ENCODE measurements at places on chromosomes 12 and 14.

DNA sequence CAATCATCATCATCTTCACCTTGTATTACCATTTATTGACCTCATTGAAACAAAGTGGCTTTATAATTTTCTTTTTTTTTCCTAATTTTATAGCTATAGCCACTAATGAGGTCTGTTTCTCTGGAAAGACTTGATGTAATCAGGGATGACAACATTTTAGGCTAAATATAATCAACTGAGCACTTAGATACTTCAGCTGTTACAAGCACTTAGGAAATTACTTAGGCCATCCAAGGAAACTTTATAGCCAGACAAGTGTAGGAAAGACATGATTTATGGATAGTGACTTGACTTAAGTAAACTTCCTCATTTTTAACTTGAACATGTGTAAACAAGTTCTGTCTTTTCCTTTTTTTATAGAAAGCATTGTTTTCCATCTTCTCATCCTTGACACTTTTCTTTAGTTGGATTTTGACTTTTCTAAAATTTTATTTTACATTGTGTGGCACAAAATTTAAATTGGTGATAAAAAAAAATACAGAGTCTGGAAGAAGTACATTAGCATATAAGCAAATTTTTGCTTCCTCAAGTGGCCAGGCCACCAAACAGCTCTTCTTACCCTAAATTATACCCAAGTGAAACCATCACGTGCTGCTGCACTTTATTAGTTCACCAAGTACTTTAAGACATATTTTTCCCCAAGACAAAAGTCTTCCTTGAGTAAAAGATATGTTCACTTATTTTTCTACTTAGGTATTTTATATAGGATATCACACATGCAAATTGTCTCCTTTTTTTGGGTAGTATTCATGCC is 15.1 kb downstream of the CPNE8 start:
- DNase-seq = no peak

DNA sequence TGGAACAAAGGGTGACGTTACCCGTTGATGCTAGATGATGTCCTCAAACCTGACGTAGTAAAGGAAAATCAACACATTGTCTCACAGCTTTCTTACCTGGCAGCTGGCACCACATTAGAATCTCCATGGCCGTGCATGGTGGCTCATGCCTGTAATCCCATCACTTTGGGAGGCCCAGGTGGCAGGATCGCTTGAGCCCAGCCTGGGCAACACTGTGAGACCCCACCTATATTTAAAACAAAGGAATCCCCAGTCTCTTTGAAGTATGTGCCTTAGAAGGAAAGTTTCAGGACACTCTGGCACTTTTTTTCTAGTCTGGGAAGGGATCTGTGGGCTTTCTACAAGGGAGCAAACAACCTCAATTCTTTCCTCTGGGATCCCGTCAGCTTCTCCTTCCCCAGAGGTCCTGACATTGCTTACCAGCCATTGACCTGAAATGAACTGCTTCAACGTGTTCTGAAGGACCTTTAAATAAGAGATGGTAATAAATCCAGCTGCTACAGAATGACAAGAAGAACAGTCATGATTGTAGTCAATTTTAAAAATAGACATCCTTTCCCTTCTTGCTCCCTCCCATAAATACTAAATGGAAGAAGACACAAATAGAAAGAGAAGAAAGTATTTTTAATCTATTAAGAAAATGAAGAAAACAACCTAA is 33.7 kb upstream of the TTC7B start:
- no peak for DNase-seq

GRCh38 chr12:52323001-52323400 is 1.8 kb upstream of the KRT83 start:
- no peak for DNase-seq

DNA sequence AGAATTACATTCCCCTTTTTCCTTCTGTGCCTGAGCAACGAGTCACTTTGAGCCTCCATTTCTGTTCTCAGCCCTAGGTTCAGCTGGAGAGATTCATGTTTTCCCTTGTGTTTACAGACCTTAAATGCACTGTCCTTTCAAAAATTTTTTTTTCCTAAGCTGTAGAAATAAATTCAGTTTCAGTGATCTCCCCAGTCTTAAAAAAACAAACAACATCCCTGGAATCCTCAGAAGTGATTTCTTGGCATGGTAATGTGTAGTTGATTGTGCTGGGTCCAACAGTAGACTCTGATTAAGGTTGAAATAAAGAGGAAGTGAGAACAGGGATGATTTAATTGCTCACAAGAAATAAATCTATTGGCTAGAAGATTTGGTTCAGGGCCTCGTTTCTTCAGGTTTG is 89.3 kb downstream of the NTN4 start:
- peak; percentile 41 for DNase-seq

DNA sequence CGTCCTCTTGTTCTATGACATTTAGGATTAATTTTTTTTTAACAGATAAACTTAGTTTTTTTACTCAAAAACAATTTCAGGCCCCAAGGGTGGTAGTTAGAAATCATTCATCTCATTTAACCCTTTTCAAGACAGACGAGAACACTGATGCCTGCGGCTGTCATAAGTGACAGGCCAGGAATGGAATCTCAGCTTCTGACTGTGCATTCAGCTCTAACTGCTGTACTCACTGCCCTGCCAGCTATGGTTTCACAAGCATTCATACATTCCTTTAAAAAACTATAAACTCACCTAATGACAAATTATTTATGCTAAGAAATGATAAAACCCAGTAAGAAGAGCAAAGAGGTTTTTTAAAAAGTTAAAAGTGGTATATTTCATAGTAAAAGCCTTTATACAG is 8.8 kb downstream of the DENND5B start:
- DNase-seq = peak; percentile 73

GRCh38 chr14:103641161-103641560 is 12.2 kb downstream of the KLC1 start:
- DNase-seq = peak; percentile 87

DNA sequence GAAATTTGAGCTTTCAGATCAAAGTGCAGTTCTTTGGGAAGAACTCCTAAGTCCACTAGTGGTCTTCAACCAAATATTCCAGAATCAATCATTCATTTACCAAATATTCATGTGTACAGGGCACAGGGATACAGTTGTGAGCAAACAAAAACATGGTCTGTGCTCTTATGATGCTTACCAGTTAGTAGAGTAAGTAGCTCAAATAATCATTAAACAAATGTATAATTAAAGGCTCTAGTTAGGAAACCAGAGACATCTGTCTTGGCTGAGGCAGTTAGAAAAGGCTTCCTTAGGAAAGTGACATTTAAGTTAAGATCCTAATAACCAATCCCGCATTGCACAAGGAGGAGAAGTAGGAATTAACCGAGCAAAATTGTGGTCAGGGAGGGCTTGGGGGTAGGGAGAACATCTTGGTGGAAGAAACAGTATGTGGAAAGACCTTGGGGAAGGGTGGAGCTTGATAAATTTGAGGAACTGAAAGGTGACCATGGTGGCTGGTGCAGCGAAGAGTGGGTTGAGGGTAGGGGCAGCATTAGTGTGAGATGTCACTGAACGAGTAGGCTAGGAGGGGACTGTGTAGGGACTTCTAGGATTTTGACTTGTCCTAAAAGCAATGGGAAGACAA is 40.0 kb downstream of the PEBP1 start:
- no peak for DNase-seq

DNA sequence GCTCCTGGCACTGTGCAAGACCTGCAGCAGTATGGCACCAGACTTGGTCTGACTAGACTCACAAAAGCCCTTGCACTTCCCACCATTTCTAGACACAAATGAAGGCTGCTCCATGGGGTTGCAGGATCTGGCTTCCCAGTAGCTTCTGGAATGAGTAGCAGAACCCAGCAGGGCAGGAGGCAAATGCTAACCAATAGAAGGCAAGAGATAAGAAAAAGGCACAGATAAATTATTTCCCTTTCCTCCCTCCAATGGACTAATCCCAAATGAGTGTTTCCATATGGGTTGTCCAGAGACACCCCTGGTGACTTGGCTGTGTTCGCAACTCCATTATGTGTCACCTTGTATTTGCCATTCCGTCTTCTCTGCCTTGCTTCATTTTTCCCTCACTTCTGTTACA is 49.7 kb downstream of the KIF21A start:
- no peak for DNase-seq

GRCh38 chr14:38129705-38130104 is 78.0 kb upstream of the SSTR1 start:
- DNase-seq = no peak

GRCh38 chr12:30166006-30166795 is 382.5 kb upstream of the TMTC1 start:
- DNase-seq = no peak

GRCh38 chr12:114668151-114668885 is 15.7 kb downstream of the TBX3 start:
- peak; percentile 94 for DNase-seq

DNA sequence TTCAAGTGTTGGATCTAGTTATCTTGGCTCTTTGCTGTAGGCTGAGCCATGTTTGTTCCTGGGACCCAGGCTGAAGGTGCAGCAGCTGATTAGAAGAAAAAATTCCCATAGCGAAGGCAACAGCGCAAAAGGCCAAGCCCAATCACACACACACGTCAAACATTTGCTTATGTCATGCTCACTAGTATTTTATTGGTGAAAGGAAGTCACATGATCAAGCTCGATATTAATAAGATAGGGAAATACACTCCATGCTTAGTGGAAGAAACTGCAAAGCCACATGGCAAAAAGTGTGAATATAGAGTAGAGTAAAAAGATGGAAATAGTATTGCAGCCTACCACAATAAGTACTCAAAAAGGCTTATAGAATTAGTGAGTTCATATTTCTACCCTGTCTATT is 373.5 kb upstream of the FAR2 start:
- DNase-seq = no peak

Data from kidney tubule cell (primary cell).